ENCODE measurements at places on chromosomes 4 and X. TPM values are rescaled to one million over a fixed set of nuclear protein-coding genes. Genes with fewer than 3 reads are reported as not detected.

Gene QDPR
- 45.1 TPM for total RNA-seq

Gene ARAP2
- total RNA-seq, result 22.3 TPM

DNA sequence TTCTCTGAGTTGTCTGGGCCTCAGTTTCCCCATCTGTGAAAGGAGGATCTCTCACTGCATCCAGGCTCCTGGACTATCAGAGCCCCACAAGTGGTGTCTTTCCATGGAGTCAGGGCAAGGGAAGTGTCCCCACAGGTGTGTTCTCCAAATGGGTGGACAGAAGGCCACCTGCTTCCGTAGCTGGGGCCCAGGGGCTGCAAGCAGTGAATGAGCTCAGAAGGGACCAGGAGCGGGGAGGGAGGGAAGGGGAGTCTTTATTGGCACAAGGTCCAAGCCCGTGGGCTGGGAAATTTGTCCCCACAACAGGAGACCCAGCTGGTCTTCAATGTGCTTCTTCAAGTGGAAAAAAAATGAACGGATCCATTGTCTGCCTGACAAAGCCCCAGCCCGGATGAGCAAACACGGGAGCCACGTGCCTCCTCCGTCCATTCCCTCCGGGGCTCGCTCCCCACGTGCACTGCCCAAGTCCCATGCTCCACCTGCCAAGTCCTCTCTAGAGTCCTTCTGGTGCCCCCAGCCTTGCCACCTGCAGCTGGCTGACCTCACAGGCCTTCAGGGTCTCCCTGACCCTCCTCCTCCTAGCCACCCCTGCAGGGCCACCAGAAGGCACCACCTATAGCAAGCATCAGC lies 72.0 kb downstream of the JAKMIP1 start:
- DNase-seq, result no peak

DNA sequence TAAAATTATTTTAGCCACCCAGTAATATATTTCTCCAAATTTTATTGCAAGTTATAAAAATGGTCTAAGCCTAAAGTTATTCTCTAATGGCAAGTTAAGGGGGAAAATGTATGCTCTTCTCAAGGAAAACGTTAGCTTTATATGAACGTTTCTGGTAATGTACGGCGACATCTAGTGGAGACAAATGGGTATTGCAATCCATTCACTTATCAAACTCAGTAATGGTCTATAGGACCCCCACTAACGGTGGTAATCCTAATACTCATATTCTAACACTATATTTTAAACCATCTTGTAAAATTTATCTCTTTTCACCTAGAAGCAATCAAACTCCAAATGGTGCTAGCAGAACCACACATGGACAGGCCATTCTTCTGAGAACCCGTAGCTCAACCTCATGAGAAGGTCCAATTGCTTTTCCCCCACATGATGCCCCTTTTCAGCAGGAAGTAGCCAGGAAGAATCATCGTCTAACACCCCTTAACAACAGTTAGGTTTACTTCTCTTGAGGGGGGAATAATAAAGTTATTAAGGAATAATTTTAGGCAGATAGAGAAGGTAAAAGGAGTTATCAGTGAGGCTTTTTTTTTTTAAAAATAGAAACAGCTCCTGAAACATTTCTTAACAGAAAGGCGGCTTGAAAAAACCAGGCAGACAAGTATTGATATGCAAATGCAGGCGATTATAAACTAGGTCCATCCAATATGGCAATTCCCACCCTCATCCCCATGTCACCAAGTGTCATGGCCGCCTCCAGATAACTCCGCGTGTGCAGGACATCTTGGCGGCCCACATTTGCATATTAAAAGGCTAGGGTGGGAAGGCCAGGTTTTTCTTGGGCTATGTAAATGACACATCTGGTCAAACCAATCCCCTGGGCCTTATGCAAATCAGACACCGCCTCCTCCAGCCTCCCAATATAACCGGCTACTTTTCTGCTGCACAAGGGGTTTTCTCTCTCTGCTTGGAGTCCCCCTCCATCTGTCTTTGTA lies 35.0 kb downstream of the NUDT11 start:
- peak; percentile 13 for DNase-seq

DNA sequence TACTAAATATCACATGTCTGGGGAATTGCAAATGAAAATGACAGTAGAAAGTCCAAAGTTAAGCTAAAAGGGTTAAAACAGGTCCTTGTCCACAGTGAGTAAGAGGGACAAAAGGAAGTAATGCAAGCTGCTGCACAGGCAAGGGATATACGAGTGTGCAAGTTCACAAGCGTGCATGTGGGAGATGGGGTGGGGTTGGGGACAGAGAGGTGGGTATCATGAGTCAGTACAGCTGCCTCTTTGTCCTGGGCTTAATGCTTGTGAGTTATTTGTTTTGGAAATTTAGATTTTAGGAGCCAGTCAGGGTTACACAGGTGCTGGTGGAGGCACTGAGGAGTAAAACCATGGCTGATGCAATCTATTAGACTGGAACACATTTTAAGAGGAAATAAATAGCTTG lies 3.3 kb upstream of the GPRASP2 start:
- DNase-seq, result no peak

- no peak for DNase-seq
Measured at GRCh38 chr4:77538144-77538543, 67.5 kb upstream of the CXCL13 start.

- DNase-seq, result no peak
Measured at GRCh38 chrX:118497180-118497818, 1.7 kb downstream of the DOCK11 start.
